MG63 (cell line): ENCODE measurements at places on chromosomes 3 and 15. TPM values are rescaled to one million over a fixed set of nuclear protein-coding genes. Genes with fewer than 3 reads are reported as not detected.

The TLR9 gene
- total RNA-seq: not detected in 2 replicates

The KBTBD13 gene
- total RNA-seq: not detected in 2 replicates

The CLK3 gene
- 17.5 and 18.8 TPM in 2 replicates for total RNA-seq

The LRRIQ4 gene
- not detected in 2 replicates for total RNA-seq

The TRPM1 gene
- total RNA-seq: not detected in 2 replicates

The GOLGA6B gene
- not detected in 2 replicates for total RNA-seq

The SERINC4 gene
- total RNA-seq: not detected in 2 replicates

The SH3GL3 gene
- 0.15 and 2.4 TPM in 2 replicates for total RNA-seq

The MESP2 gene
- 1.8 TPM in 1 of 2 replicates, not detected in the other for total RNA-seq

The EPHB1 gene
- 0.10 TPM in 1 of 2 replicates, not detected in the other for total RNA-seq

The RNF111 gene
- 11.8 and 16.0 TPM in 2 replicates for total RNA-seq

The COLQ gene
- not detected in 2 replicates for total RNA-seq
